ENCODE measurements at places on chromosomes 1 and 21.
A peak's percentile ranks its signal among the peaks of the same experiment; 100 is the strongest.

- DNase-seq, result peak; percentile 23
These were observed 3.2 kb downstream of the LRRC42 start for GRCh38 chr1:53949023-53949990.

DNA sequence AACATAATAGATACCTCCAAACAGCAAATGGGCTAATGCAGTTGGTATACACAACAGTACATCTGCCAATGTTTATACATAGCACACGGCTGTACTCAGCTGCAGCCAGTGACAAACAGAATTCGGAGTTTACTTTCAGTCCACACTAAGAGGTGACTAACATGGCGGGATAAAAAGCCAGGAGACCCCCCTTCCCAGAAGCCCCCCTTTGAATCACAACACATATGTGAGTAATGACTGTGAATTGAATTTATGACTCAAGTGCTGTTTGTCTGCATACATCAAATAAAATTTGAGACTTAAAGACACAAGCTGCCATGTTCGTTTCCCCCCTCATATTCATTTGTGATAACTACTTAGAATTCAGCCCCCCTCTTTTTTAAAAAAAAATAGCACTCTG is 113.2 kb downstream of the RUNX1 start:
- DNase-seq, result no peak

DNA sequence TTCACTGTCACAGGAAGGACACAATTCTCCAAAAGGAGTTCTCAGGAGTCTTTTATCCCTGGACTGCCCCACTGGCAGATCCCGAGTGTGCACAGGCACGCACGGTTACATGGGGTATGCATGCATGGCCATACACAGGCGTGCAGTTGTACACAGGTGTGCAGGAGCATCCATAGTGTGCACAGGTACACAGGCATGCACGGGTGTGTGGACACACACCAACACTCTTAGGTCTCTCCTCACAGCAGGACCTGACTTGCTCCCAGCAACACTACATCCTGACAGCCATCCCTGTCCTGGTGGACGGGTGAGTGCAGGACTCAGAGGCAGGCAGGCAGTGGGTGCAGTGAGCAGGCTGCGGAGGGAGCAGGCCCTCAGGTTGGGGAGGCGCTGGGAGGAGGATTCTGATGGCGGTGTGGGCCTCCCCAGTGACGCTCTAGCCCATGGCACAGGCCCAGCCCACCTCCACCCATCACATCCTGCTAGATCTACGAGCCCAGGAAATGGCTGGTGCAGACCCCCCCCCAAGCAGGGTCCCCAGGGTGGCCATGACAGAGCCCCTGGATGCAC is 28.4 kb downstream of the SLC19A1 start:
- no peak for DNase-seq

- DNase-seq, result no peak
These were observed 105.5 kb downstream of the LRIG2 start for GRCh38 chr1:113178522-113178921.

- DNase-seq, result no peak
These were observed 616.0 kb downstream of the USP25 start for GRCh38 chr21:16345757-16346156.

- peak; percentile 19 for DNase-seq
These were observed 84.1 kb upstream of the NEGR1 start for GRCh38 chr1:72366466-72366865.

DNA sequence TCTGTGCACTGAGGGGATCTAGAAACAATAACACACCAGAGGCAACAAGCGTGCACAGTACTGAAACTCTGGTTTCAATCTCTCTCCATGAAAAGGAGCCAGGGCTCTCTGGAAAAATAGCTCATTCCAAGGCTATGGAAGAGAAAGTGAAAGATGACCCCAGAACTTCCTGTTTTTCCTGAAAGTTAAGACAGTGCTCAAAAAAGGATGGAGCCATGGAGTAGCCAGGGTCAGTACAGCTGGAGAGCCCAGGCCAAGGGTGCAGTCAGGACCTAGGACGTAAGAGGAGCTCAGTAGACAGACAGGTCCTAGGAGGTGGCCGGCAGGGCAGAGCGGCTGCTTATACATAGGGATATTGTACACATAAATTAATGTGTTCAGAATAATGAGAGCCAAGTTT is 19.1 kb downstream of the NOL9 start:
- DNase-seq, result no peak

- DNase-seq, result no peak
These were observed 64.3 kb downstream of the ZNF281 start for GRCh38 chr1:200345520-200345919.

DNA sequence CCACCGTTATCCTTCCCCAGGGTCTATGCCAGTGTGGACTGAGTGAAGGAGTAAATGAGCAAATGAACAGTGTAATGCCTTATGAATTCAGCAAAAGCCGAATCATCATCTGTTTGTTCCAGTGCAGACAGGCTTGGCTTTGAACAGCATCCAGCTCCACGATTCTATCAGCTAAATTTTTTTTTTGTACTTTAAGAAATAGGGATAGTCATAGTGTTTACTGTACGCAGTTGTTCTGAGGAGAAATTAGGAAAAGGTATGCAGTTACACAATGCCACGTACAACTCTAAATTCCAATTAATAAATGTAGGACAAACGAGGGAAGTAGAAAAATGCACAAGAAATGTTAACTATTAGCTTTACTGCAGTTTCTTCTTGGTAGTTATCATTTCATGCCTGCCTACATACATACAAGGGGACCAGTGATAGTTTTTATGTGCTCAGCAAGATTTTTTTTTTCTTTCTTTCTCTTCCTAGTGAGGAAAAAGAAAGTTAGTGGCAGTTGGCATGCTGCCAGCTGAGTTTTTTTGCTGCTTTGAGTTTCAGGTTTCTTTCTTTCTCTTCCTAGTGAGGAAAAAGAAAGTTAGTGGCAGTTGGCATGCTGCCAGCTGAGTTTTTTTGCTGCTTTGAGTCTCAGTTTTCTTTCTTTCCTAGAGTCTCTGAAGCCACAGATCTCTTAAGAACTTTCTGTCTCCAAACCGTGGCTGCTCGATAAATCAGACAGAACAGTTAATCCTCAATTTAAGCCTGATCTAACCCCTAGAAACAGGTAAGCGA is at the start of gene IFI44L:
Gene IFI44L (plus strand): TSS at position 646 of the 777 bp plus-strand sequence. CDS start 7,468 bp downstream, outside the sequence.
- peak; percentile 14 for DNase-seq

DNA sequence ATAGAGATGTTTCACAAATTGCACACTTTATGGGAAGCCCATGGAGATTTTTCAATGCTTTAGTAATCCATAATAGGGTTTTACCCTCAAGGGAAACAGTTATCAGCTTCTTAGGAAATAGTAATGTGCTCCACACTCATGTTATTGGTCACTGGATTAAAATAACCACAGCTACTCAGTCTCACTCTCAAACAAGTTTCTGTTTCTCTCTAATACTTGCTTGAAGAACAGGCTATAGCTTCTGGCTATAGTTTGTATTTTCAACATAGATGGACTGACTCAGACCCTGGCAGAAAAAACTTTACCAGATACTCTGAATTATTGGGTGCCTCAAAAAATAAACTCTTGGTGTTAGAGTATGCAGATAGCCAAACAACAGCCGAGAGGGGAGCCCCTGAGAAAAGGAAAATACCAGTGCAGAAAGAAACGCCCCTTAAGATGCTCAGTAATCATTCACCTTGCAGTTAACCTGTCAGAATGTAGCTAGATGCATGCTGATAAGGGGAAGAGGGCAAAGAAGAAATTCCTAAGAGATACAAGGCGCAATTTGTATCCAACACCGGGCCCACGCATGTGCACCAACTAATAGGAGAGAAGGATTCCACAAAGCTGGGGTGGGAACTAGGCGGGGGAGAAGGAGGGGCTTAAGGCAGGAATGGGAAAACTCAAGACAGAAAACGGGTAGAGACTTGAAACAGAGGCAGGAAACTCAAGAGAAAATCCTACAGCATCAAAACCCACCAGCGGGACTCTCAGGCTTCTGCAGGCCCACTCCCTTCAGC is 30.4 kb upstream of the PDE4B start:
- DNase-seq, result no peak

DNA sequence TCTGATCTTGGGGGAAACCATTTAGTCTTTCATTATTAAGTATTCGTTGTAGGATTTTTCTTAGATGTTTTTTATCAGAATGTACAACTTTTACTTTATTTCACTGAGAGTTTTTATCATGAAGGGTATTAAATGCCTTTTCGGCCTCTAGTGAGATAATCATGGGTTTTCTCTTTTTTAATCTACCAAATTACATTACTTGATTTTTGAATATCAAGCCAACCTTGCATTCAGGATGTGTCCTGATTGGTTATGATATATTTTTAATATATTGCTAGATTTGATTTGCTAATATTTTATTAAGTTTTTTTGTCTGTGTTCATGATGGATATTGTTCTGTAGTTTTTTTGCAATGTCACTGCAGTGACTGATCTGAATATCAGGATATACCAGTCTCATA is 9.4 kb downstream of the NUF2 start:
- no peak for DNase-seq

All from RCC 7860 (cell line).